ENCODE measurements at places on chromosomes 5 and 9.

- no peak for DNase-seq
Observed at GRCh38 chr9:77826621-77827020, 178.5 kb upstream of the GNA14 start.

DNA sequence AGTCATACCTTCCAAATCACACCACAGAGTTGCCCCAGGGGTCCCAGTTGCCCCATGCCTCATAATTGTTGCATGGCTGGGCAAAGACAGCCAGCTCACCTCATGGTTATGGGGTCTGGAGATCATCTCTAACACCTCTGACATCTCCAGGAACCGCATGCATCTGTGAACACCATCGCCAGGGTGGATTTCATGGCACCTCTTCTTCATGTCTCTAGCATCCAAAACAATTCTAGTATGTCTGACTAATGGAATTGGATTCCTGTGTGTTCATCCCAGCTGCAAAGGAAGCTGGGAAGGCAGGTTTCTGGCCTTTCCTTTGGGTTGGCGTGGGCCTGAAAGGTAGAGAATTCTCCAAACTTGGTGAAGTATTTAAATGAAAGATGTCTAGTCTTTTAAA lies 122.3 kb upstream of the ABCA1 start:
- no peak for DNase-seq

DNA sequence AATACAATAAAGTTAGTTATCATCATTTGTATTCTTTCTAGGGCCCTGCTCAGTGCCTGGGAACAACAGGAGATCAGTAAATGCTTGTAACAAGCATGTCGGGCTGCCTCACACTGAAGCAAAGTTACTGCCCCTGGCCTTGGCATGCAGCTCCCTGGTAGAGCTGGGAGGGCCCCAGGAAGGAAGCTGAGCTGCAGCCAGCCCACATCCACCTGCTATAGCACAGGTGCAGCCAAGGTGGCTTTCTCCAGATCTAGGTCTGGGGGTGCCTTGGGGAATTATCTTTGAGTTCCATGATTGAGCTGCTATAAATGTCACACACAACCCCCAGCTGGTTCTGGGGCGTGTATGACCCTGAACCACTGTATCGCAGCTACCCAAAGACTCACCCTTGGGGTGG lies 293.4 kb upstream of the MSX2 start:
- no peak for DNase-seq

DNA sequence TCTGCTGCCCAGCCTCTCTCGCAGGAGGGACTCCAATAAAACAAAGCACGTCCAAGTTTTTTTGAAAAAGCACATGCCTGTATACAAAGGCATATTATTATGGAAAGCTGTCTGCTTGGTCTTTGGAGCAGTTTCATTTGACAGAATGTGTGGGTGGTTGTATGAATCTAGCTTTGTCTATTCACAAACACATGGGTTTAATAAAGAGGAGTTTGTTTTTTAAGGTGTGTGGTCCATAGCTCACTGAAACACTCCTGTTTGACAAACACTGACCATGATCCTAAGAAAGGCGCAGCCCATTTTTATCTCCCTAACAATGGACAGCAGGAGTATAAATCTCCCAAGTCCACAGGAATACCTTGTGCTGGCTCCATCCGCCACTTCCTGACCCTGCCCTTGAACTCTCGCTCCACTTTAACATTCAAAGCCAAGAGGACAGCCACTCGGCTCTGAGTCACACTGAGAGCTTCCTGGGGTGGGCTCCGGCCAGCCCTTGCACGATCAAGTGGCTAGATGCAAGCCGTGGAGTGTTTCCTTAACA lies 371.9 kb downstream of the EBF1 start:
- DNase-seq = no peak

- no peak for DNase-seq
Observed at GRCh38 chr9:68685770-68686169, 19.3 kb upstream of the PIP5K1B start.

DNA sequence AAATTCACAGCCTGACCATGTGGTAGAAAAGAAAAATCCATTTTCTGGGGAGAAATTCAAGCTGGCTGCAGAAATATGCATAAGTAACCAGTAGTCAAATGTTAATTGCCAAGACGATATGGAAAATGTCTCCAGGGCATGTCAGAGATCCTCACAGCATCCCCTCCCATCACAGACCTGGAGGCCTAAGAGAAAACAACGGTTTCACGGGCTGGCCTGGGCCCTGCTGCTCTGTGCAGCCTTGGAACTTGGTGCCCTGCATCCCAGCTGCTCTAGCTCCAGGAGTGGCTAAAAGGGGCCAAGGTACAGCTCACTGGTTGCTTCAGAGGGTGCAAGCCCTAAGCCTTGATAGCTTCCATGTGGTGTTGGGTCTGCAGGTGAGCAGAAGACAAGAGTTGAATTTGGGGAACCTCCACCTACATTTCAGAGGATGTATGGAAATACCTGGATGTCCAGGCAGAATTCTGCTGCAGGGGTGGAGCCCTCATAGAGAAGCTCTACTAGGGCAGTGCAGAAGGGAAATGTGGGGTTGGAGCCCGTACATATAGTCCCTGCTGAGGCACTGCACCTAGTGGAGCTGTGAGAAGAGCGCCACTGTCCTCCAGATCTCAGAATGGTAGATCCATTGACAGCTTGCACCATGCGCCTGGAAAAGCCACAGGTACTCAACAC lies 49.7 kb downstream of the PTBP3 start:
- no peak for DNase-seq

DNA sequence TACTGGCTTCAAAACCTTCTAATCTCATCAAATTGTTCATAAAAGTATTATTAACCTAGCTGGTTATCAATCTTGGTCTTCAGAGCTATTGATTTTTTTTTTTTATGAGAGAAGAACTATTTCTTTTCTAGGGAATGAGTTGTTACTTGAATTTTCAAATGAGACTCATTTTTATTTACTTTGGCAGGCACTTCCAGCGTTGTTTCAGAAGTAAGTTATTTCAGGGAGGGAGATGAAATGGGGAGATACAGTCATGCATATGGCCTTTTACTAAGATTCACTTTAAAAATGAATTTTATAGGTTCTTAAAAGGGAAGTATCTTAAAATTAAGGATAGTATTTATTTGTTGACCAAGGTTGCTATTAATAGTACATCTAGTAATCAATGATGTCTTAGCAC lies 129.6 kb downstream of the IZUMO3 start:
- no peak for DNase-seq

DNA sequence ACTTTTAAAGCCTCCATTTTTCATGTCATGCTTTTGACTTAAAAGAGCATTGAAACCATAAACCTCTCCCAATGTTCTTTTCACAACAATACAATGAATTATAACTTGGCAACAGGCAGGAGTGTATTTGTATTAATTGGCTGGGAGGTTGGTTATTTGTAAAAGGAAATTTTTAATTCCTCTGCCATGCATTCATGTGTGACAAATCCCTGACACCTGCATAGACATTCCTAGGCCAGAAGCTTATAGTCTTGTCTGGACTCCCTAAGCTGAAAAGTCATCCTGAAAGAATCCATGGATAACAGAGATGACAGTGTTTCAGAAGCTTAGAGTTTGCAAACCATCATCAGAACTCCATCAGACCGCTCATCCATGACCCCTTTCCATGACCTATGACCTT lies 76.3 kb upstream of the PTGER4 start:
- DNase-seq = no peak

DNA sequence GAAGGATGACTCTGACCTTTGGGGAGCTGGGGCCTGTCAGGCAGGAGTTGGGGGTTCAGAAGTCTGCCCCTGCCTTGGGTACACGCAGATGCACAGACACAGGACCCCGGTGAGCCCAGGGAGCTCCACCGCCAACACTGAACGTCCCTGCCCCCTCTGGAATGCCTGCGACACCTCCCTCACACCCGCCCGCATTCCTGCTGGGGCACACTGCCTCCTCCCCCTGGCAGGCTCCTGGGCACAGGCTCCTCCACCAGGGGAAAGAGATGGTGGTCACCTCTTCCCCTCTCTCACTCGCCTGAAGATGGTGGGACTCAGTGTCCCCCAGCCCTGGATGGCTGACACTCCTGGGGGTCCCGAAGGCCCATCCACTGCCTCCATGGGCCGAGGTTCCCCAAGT lies 12.0 kb downstream of the CRB2 start:
- DNase-seq = no peak

DNA sequence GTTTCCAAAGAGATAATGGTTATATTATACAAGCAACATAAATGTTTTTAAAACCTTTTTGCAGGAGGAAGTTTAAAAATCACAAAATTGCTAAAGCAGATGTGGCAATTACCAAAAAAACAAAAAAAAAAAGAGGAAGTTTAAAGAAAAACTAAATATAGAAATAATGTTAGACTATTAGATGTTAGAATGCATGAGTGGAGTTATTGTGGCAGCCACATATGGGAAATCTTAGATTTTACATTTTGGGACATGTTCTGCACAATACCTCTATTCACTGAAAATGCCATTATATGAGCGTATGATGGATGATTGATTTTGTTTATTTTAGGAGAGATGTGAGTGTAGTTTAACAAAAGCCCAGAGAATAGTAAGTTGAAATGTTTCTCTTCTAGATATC lies 31.2 kb upstream of the DTWD2 start:
- no peak for DNase-seq

DNA sequence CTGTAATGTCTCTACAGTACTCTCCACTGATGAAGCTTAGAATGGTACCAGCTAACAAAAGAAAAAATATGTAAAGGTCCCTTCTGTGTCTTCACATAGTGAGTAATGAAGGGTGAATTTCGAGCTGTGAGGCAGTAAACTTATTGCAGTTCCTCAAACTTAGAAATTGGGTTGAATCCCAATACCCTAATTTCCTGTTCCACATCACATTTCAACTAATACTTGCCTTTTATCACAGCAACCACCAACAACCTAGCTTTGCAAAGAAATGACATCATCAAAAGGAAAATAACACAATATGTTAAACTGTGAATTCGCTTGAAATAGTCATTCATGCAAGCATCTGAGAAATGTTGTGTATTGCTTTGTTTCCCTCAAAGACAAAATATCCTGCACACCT lies 9.4 kb upstream of the TNFAIP8 start:
- no peak for DNase-seq

DNA sequence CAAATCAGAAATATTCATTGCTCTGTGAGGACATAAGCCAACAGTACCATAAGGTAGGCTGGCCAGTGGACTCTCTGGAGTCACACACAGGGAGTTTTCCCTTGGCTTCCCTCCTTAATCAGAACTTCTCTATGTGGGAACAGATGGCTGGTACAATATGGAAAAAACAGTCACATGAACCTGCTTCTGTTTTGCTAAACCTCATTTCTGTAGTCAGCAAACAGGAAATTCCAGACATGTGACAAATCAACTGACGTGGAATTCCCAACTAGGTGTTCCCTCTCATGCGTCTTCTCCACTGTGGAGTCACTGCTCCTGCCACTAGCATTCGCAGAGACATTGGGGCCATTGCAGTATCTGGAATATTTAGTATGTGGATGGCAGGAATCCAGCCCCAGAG lies 617.6 kb downstream of the KIF4B start:
- no peak for DNase-seq

DNA sequence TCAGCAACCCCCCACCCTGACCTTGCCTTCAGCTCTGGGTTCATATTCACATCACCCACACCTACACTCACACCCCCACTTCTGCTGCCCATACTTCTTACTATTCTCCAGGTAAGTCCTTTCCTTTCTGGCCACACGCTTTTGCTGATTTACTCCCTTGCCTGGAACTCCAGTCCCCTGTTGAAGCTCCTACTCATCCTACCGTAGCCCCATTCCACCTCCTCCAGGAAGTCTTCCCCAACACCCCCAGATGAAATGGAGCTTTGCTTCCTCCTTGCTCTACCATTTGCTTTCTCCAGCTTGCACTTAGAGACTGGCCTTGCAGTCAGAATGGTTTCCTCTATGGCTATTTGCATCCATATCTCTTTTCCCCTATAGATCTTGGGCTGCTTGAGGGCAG lies 182.3 kb downstream of the MELK start:
- DNase-seq = no peak

GRCh38 chr5:167952278-167952995 lies 339.0 kb upstream of the WWC1 start:
- no peak for DNase-seq

GRCh38 chr9:4362281-4362680 lies 62.4 kb upstream of the GLIS3 start:
- DNase-seq = no peak

DNA sequence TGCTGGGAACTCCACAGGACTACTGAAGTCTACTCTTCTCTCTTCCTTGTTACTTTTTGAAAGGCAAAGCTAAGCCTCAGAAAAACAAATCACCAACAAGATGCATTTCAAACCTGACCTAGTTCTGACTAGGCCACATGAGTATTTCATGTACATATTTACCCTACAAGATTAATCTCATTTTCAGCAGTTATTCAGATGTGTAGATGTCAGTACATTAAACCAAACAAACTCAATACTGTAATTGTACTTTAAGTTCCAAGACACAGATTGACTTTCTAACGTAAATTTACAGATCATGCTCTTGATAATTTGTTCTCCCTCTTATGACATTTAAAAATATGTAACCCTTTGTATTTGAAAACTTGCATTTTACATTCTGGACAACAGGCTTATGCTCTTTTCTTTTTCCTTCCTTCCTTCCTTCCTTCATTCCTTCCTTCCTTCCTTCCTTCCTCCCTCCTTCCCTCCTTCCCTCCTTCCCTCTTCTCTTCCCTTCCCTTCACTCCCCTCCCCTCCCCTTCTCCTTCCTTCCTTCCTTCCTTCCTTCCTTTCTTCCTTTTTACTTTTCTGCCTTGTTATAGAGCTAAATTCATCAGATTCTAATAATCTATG lies 1653.4 kb downstream of the EFNA5 start:
- no peak for DNase-seq

GRCh38 chr9:35689542-35690293 lies at the start of gene TPM2:
Gene TPM2 (minus strand): TSS chr9:35689925. CDS start chr9:35689817, 108 bp downstream.
- DNase-seq = no peak

DNA sequence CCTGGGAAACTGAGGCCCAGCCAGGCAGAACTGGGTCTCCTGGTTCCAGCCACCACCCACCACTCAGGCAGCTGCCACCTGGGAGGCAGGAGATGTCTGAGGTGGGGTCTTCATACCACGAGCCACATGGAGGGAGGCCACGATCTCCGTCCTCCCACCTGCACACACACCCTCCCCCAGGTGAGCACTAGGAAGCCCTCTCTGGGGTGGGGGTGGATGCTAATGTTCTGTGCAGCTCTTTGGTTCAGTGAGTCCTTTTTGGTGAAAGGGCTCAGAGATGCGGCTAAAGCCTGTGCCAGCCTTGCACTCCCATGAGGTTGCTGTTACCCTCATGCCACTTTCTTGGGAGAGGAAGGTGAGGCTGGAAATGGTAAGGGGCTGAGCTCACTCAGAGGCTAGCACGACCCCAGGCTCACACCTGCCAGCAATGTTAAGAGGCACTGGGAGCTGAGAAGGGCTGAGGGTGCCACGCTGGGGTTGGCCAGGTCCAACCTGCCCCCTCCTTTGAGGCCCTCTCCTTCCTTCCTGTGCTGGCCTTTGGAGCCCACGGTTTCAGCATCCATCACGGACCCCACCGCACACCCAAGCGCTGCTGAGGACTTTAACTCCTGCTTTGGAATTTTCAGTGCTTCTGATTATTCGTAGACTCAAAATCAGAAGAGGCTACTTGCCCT lies 26.6 kb upstream of the OBP2B start:
- DNase-seq = no peak

GRCh38 chr5:60765019-60765709 lies 65.2 kb upstream of the DEPDC1B start:
- DNase-seq = no peak

GRCh38 chr5:133406977-133407632 lies 205.2 kb downstream of the FSTL4 start:
- no peak for DNase-seq

GRCh38 chr9:12699529-12699928 lies 6.3 kb downstream of the TYRP1 start:
- DNase-seq = no peak
